IPS-NIHi11 (cell line): ENCODE measurements at places on chromosomes 4 and X.
A peak's percentile ranks its signal among the peaks of the same experiment; 100 is the strongest.

- DNase-seq: no peak
Measured at GRCh38 chr4:149077181-149077580, 635.0 kb upstream of the NR3C2 start.

GRCh38 chr4:84578540-84579402 is 4.2 kb upstream of the CDS1 start:
- DNase-seq: no peak

DNA sequence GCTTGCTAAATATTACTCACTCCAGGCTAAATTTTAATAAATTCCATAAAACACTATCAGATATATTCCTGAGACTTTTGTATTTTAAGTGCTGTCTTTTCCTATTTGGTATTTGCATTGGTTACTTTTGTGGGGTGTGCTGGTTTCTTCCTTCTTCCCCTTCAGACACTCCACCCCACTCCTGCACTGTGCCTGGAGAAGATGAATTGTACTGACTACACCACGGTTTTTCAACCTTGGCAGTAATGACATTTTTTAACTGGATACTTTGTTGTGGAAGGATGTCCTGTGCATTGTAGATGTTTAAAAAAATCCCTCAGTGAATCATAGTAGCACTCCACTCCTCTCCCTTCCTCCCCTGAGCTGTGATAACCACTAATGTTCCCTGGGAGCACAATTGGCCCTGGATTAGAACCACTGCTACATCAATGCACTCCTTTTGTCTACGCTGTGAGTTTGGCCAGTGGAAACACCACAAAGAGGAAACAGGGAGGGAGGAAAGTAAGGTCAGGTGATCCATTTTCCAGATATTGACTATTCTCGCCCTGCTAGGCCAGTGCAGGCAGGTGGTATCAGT is 36.3 kb downstream of the SNCA start:
- no peak for DNase-seq

- DNase-seq: no peak
Measured at GRCh38 chrX:105263801-105264200, 43.3 kb upstream of the TEX13A start.

DNA sequence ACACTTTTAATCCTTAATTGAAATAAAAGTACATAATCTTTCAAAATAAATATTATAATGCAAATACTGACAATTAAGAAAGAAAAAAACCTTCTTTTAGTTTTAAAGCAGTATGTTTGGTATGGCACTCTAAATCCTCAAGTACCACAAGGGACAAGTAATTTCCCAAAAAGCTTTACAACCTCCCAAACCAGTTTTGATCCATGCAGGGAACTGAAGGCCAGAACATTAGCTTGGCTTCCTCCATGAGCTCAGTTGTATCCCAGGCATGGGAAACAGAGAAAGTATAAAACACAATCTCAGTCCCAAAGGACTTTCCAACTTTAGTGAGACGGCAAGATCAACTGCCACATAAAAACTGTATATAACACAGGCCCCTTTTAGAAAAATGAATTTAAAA is 82.2 kb downstream of the ZNF330 start:
- DNase-seq: no peak

- no peak for DNase-seq
Measured at GRCh38 chr4:82900066-82900410, 497 bp upstream of the THAP9 start.

GRCh38 chrX:129653181-129653970 is 1.4 kb downstream of the APLN start:
- DNase-seq: no peak

- DNase-seq: peak; percentile 44
Measured at GRCh38 chr4:133147921-133148689, 989 bp upstream of the PCDH10 start.

GRCh38 chrX:83535417-83536196 is 27.5 kb downstream of the POU3F4 start:
- DNase-seq: no peak

- no peak for DNase-seq
Measured at GRCh38 chrX:71999535-71999934, 88.9 kb downstream of the NHSL2 start.

DNA sequence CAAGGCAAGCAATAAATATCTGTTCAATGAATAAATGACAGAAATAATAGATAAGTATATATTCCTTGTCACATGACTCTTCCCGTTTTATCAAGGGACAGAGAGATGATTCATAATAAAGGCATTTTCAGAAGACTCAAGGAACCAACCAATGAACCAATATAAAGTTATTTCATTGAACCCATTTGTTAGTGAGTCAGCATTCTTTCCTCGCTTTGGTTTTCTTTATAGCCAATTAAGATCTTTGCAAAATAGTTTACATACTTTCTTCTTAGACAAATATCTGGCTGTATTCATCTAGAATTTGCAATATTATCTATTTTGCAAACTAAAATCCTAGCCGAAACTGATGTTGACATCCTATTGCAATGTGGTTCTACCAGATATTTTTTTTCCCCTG is 269.4 kb downstream of the IL15 start:
- no peak for DNase-seq

GRCh38 chr4:146336410-146336807 is 122.1 kb downstream of the REELD1 start:
- DNase-seq: no peak

- no peak for DNase-seq
Measured at GRCh38 chr4:18813055-18813454, 791.5 kb upstream of the LCORL start.

DNA sequence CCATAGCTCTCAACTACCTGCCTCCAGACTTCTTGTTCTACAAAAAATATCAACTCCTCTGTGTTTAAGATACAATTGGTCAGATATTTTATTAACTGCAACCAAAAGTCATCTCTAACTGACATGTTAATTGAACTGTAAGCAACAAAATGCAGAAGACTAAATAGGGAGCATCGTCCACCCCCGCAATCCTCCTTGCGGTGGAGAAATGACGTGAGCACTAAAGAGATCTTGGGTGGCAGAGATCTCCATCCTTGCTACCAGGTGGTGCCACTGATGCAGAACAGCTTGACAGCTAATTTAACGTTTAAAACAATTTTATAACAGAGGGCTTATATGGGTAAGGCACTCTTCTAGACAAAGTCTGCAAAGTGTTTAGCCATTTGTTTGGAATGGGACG is 164.4 kb upstream of the FTHL17 start:
- no peak for DNase-seq

GRCh38 chr4:73944061-73944875 is 37.6 kb downstream of the PF4 start:
- peak; percentile 51 for DNase-seq

GRCh38 chrX:69019073-69019890 is 146.0 kb downstream of the PJA1 start:
- DNase-seq: no peak
